Fibroblast of lung (primary cell): ENCODE measurements at places on chromosomes 4 and X.

DNA sequence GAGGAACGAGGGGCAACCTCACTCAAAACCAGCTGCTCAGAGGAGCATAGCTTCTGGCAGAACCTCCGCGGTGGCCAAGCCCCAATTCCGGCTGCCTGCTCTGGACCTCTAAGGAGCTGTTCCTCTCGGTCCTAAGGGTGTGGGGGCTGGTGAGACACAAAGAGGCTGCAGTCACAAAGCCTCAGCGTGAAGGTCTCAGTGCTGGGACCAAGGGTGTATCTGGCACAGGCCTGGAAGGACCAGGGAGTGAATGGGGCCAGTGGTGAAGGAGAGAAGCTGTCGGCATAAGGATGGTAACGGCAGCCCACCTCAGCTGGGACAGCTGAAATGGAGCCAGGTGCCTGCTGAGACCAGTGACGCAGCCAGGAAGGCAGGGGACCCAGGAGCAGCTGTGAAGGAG is 5.3 kb downstream of the PDE6B start:
- no peak for DNase-seq

- DNase-seq, result no peak
These were observed 104.2 kb downstream of the FAM47B start for GRCh38 chrX:35046660-35047296.

GRCh38 chrX:154441564-154441963 is 2.4 kb upstream of the FAM50A start:
- no peak for DNase-seq

DNA sequence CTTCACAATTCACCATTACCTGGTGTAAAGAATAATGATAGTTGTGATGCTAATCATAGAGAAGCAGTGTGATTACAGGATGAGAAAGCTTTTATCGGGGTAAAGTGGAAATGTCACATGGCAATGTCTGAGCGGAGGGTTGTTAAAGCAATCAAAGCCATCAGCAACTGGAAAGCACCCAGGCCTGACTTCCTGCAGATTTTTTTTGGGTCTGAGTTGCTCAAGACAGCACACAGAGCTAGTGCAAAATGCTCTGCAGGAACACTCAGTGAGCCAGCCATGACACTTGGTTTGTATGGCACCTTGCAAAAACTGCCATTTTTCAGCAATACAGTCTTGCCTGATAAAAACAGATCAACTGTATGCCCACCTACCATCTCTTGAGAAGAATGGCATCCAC is 152.9 kb downstream of the COL4A6 start:
- DNase-seq, result no peak

- no peak for DNase-seq
These were observed 41.2 kb upstream of the PDGFC start for GRCh38 chr4:157012781-157013180.

DNA sequence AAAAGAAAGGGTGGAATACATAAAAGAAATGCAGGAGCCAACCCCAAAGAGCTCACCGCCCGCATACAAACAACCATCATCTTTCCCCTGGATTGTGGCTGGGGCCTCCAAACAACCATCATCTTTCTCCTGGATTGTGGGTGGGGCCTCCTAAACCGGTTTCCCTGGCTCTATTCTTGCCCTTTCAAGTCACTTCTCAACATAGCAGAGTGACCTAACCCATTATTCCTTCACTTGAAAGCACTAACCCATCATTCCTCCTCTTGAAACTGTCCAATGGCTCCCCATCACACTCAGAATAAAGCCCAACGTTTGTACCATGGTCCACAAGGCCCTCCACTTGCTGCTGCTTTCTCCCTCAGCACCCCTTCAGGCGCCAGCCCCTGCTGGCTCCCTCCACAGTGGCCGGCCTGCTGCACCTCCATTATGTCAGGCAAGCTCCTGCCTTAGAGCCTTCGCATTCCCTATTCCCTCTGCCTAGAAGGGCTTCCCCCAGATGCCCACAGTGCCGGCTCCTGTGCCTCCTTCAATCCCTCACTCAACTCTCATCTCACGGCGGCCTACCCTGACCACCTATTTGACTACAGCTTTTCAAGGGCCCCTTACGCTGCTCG is 24.1 kb downstream of the SMIM43 start:
- no peak for DNase-seq

DNA sequence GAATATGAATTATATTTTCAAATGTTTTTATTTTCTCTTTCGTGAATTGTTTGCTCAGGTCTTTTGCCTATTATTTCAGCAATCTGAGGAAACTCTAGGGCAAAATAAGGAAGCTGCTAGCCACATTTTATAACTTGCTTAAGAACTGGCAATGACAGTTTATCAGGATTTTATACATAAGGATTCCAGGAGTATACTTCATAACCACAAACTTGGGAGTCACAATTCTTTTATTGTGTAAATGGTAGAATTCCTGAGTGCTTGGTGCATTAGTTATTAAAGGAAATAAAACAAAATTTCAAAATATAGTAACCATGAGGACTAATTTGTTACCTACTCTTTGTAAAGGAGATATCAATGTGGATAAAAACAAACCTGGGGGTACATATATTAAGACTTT is 54.4 kb downstream of the PALLD start:
- DNase-seq, result peak; percentile 91

GRCh38 chrX:38799995-38800580 is 1.2 kb upstream of the MID1IP1 start:
- DNase-seq, result no peak

DNA sequence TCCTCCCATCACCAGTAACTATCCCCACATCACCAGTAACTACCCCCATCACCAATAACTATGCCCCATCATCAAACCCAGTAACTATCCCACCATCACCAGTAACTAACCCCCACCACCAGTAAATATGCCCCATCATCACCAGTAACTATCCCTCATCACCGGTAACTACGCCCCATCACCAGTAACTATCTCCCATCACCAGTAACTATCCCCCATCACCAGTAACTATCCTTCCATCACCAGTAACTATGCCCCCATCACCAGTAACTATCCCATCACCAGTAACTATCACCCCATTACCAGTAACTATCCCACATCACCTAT is 2.9 kb downstream of the ASMTL start:
- no peak for DNase-seq

GRCh38 chr4:129043523-129043922 is 49.8 kb downstream of the SCLT1 start:
- DNase-seq, result peak; percentile 55

GRCh38 chr4:13902146-13902545 is 274.6 kb upstream of the BOD1L1 start:
- DNase-seq, result no peak

- DNase-seq, result no peak
These were observed 2.9 kb upstream of the TREX2 start for GRCh38 chrX:153448556-153449367.

DNA sequence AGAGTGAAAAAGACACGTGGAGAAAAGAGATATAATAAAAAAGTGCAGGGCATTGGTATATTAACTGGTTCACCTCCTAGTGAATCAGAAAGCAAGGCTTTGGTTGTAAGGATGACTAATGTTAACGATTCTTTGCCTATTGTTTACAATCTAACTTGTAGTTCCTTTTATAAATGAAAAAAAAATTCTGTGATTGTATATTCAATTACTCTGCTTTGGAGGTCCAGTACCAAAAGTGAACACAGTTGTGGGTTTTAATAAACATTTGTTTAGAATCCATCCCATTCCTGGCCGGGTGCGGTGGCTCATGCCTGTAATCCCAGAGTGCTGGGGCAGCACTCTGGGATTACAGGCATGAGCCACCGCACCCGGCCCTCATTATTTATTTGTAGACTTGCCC is 36.9 kb upstream of the PRSS12 start:
- no peak for DNase-seq

DNA sequence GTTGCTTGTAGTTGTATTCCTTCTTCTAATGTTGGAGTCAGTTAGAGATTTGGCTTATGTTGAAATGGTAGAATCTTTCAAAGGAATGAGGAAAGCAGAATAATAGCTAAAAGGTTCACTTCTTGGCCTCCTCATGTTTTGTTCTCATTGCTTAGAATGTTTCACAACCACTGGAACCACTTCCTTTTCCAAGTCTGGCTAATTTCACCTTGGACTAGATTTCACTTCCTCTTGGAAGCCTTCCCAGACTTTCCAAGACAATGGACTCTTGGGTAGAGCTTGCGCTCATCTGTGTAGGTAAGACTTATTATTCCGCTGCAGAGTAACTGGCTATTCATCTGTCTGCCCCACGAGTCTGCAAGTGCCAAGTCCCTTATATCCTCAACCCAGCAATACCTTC is 8.3 kb downstream of the SPATA18 start:
- peak; percentile 44 for DNase-seq

DNA sequence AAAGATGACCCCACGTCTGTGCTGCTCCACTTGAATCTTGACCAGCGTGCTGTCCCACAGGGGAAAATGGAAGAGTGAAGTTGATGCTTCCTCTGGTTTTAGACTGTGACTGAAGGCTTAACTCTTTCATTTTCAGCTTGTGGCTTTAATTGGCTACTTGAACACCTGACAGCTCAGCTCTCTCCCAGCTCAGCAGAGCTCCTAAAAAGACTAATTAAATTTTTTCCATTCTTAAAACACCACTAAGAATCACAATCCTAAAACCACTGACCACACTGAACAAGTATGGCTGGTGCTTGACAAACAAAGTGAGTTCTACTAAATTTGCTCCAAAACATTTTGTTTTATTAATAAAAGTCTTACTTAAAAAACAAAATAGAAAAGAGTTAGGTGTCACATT is 71.7 kb downstream of the SRPX start:
- DNase-seq, result no peak

- no peak for DNase-seq
These were observed 1.3 kb downstream of the BST1 start for GRCh38 chr4:15704129-15704528.

GRCh38 chrX:53135581-53135980 is 41.6 kb downstream of the KANTR start:
- DNase-seq, result no peak

DNA sequence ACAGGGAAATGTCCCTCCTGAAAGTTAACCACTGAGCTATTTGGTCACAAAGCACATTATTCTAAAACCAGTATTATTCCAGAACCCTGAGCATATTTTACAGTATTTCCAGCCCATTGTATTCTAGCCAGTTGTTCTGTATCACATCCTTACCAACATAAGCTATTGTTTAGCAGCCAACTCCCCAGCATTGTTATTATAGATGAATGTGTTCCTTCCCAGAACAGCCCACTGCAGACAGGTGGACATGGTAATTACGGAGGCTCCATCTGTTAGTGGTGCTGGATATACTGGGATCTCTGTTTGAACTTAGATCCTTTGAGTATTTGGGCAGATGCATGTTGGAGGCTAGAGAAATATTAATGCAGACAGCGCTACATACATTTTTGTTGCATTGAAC is 126.1 kb downstream of the MGST2 start:
- no peak for DNase-seq

- peak; percentile 1 for DNase-seq
These were observed 235.3 kb downstream of the AR start for GRCh38 chrX:67779099-67779498.

GRCh38 chrX:26954029-26954428 is 509.1 kb downstream of the PPP4R3C start:
- no peak for DNase-seq

GRCh38 chr4:151553874-151554273 is 144.9 kb downstream of the FHIP1A start:
- DNase-seq, result no peak

DNA sequence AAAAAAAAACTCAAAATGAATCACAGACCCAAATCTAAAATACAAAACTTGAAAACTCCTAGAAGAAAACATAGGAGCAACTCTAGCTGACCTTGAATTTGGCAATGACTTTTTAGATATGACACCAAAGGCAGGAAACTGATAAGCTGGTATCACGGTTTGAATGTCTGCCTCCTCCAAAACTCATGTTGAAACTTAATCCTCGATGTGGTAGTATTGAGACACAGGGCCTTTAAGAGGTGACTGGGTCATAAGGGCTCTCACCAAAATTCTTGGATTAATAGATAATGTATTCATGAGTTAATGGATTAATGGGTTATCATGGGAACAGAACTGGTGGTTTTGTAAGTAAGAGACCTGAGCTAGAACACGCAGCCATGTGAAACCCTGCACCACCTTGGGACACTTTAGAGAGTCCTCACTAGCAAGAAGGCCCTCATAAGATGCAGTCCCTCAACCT is 40.5 kb downstream of the FRYL start:
- no peak for DNase-seq

GRCh38 chrX:72009731-72010130 is 99.1 kb downstream of the NHSL2 start:
- DNase-seq, result no peak

- DNase-seq, result no peak
These were observed 15.8 kb upstream of the SPCS3 start for GRCh38 chr4:176303938-176304337.

- no peak for DNase-seq
These were observed 7.7 kb downstream of the TLR7 start for GRCh38 chrX:12874581-12874980.

DNA sequence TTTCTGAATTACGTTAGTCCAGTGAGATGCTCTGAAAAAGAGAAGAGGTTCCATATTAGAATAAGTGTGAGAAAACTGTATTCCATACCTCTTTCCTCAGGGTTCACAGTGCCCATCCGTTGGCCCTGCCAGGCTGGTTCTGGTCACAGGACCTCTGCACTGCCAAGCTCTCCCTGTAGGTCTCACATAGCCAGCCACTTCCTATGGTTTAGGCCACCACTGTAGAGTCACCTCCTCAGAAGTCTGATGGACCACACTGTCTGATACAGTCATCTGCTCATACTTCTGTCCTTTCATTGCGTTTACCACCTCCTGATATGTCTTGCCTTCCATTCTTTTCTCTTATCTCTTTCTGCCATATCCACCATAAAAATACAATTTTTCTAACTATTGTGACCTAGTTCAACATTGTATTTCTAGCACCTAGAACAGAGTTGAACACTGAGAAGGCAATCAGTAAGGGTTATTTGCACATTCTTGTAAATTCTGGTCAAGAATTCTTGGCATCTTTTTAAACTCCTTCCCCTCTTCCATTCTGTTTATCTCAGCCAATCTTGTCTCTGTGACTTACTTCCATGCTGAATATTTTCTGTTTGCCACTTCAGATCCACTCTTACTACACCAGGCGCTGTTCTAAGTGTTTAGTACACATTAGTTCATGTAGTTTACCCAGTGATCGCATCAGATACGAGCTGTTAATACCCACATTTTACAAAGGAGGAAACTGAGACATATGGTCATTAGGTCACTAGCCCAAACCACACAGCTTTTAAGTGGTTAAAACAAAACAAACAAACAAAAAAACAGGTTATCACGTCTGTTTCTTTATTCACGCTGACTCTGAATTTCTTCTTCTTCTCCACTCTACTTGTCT is 125.6 kb downstream of the CBR4 start:
- DNase-seq, result no peak

- no peak for DNase-seq
These were observed 13.6 kb upstream of the RBM3 start for GRCh38 chrX:48560681-48561080.

DNA sequence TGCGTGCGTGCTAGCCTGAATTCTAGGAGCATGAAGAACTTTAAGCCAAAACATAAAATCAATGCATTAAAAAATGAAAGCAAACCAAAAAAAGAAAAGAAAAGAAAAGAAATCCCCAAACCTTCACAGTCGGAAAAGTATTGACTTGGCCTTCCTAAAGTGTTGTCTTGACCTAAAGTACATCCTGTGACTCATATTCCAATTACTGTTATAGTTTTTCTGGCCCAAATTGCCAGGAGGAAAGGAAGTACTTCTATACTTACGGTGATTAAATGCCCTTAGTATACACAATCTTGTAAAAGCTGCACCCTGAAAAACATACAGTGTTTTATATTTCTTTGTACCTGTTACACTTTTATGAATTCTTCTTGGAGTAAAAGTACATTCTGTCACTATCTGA is 512.8 kb downstream of the ANKRD50 start:
- DNase-seq, result peak; percentile 73
